ENCODE measurements at places on chromosomes 11 and 22. TPM values are rescaled to one million over a fixed set of nuclear protein-coding genes. Genes with fewer than 3 reads are reported as not detected.

GRCh38 chr22:27987557-27987956, 68.5 kb upstream of the PITPNB start:
- peaks cover 52% of the 10 kb centered on the region for H3K36me3 ChIP-seq
- H3K27ac ChIP-seq, result no peak overlapping the region
- DNase-seq, result no peak
- H3K4me3 ChIP-seq, result no peak overlapping the region
- no peaks in the 10 kb centered on the region for H3K27me3 ChIP-seq

SMTNL1 gene
- total RNA-seq, result not detected

DNA sequence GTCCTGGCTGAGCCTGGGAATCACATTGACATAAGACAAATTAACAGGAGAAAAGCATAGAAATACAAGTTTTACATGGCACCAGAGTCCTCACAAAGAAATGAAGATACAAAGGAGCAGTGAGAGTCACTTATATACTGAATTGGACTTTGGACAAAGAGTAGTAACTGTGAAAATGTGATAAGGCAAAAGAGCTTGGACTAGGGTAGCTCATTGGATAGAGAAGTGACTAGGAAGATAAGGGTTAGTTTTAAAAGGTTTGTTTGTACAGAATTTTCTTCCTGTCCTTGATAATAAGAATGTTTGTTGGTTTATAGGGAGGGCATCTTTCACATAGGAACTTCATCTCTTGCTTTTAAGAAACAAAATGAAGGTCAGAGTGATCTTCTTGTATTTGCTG, 17.9 kb upstream of the NUCB2 start:
- H3K4me3 ChIP-seq, result no peak overlapping the region
- H3K27ac ChIP-seq, result no peak overlapping the region
- H3K4me1 ChIP-seq, result no peaks in the 10 kb centered on the region
- DNase-seq, result no peak
- no peaks in the 10 kb centered on the region for H3K36me3 ChIP-seq
- H3K27me3 ChIP-seq, result no peaks in the 10 kb centered on the region

ELMOD1 gene
- total RNA-seq, result 46.5 TPM

CYTH4 gene
- total RNA-seq, result 4.3 TPM

DNA sequence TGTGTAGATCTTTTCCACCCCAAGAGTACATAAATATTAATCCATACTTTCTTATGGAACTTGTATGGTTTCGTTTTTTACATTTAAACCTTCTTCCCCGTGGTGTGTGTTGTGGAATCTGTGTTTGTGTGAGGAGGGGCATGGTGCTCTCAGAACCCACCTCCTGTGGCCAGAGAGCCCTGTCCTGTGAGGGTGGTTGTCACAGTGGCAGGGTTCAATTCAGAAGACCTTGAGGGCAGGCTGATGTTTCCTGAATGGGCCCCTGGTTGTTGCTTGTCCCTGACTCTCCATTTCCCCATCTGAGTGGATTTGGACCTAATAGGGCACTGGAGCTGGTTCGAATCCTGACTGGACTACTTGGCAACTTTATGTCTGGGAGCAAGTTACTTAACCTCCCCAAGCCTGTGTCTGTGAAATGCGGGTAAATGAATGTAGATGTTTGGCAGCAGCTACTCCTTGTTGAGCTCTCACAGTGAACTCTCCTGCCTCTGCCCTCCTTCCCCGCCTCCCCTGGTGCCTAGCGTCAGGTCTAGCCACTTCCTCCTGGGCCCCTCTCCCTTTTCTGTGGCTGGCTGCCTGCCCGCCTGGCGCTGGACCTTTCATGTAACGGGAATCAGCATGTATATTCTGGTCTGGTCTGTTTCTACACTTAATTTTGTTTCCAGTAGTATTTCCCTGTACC, 7.3 kb downstream of the NEAT1 start:
- H3K36me3 ChIP-seq, result peaks cover 19% of the 10 kb centered on the region
- peak overlapping the region; percentile 91 for H3K4me3 ChIP-seq
- H3K27ac ChIP-seq, result peak overlapping the region; percentile 98
- DNase-seq, result peak; percentile 88

DNA sequence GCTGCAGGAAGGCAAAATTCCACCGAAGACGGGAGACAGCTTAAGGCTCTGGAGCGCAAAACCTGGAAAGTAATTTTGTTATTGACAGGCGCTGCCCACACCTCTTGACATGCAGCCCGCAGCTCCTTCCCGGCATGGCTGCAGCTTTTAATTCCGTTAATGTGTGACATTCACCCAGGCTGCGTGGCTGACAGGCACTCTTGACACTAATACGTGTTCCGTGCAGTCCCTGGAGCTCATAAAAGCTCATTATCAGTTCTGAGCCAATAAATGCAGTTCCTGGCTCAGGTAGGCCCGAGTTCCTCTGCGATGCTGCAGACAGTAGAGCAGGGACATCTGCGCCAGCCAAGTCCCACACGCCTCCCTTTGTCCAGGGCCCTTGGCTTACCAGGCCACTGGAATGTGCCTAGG, 34.8 kb downstream of the TSPAN18 start:
- peaks cover 28% of the 10 kb centered on the region for H3K4me1 ChIP-seq
- H3K27ac ChIP-seq, result no peak overlapping the region
- H3K27me3 ChIP-seq, result no peaks in the 10 kb centered on the region
- peak; percentile 50 for DNase-seq
- H3K4me3 ChIP-seq, result no peak overlapping the region

SLC7A4 gene
- 1.0 TPM for total RNA-seq

DNA sequence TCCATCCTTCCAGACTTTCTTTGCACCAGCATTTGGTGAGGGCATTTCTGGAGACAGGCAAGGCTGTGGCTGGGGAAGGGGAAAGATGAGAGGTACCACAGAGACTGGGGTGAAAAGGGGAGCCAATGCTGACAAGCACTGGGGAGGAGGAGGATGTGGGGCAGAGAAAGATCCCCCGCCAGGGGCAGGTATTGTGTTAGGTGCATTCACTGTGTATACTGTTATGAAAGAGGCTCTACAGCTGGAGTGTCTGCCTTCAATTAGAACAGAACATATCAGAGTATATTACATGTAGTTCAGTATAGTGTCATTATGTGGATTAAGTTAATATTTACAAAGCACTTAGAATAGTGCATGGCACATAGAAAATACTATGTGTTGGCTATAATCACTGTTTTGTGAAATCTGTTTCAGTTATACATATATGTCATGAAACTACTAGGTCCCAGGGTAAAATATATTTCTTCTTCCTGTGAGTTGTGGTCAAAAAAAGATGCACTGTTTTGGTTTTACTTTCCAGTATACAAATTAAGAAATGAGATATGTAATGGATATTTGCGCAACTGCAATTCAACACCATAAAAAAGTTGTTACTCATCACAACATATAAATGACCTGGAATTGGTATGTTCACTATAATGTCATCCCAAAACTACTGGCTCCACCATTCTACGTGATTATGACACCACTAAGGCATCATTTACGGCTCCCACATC, 8.4 kb downstream of the MSANTD2 start:
- no peaks in the 10 kb centered on the region for H3K36me3 ChIP-seq
- no peak overlapping the region for H3K27ac ChIP-seq
- no peak for DNase-seq
- no peak overlapping the region for H3K4me3 ChIP-seq
- no peaks in the 10 kb centered on the region for H3K4me1 ChIP-seq
- H3K27me3 ChIP-seq, result no peaks in the 10 kb centered on the region

MYOD1 gene
- not detected for total RNA-seq

GALNT18 gene
- 26.0 TPM for total RNA-seq

DNA sequence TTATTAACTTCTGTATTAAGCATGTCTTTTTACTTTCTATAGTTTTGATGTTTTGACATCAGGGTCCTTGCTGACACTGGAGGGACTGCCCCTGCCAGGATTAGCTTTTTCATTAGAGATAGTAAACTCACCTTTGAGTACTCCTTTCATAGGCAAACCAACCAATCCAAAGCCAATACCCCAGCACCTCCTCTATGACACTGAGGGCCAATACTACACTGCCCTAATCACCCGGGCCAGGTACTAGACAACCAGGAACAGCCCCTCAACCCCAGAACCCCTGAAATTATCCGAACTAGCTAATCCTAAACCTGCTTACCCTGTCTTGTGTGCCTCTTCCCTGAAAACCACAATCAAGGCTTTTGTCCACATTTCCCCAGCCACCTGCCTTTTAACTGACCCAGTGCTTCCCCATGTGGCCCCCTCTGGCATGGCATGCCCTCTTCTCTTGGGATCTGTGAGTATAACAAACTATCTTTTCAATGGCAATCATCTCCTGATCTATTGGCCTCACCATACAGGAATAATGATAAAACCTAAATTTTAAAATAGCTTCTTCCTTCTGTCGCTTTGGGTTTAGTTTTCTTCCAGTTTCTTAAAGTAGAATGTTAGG, 31.2 kb downstream of the RAB6A start:
- no peak overlapping the region for H3K4me3 ChIP-seq
- H3K27ac ChIP-seq, result no peak overlapping the region
- no peaks in the 10 kb centered on the region for H3K27me3 ChIP-seq

- no peak overlapping the region for H3K4me3 ChIP-seq
- H3K36me3 ChIP-seq, result no peaks in the 10 kb centered on the region
- no peak for DNase-seq
- H3K4me1 ChIP-seq, result peaks cover 6% of the 10 kb centered on the region
- no peak overlapping the region for H3K27ac ChIP-seq
Observed at GRCh38 chr11:30364139-30364836, 41.4 kb downstream of the ARL14EP start.

EXPH5 gene
- 232 TPM for total RNA-seq

PAMR1 gene
- 25.8 TPM for total RNA-seq

DNA sequence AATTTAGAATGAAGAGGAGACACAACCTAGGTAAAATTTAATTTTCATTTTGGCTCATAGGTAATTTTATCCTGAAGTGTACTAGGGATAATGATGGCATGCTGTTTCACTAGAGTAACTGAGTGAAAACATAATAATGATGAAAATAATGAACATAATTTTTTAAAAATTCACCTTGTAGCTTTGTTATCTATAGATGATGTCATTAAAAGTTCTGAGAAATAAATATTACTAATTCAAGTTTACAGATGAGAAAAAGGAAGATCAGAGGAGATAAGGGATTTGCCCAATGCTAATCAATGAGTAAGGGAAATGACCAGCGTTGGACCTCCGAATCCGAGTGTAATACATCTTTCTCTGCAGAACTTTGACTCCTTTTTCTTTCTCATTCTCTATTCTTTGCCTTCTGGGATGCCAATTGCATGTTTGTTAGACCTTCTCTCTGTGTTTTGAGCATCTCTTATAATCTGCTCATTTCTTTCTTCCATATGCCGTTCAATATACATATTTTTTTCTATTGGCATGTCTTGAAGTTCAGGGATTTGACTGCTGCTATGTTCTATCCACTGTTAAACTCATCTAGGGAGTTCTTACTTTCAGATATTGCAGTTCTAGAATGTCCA, 186.5 kb downstream of the SNX19 start:
- H3K4me3 ChIP-seq, result no peak overlapping the region
- DNase-seq, result no peak
- no peak overlapping the region for H3K27ac ChIP-seq
- H3K27me3 ChIP-seq, result no peaks in the 10 kb centered on the region
- peaks cover 16% of the 10 kb centered on the region for H3K4me1 ChIP-seq
- H3K36me3 ChIP-seq, result no peaks in the 10 kb centered on the region

GRCh38 chr11:111559800-111560464, 19.4 kb downstream of the LAYN start:
- no peaks in the 10 kb centered on the region for H3K27me3 ChIP-seq
- no peak overlapping the region for H3K27ac ChIP-seq
- no peaks in the 10 kb centered on the region for H3K4me1 ChIP-seq
- no peak overlapping the region for H3K4me3 ChIP-seq
- DNase-seq, result no peak

- no peak overlapping the region for H3K27ac ChIP-seq
- H3K27me3 ChIP-seq, result no peaks in the 10 kb centered on the region
- no peak overlapping the region for H3K4me3 ChIP-seq
- no peak for DNase-seq
- H3K4me1 ChIP-seq, result peaks cover 11% of the 10 kb centered on the region
- H3K36me3 ChIP-seq, result no peaks in the 10 kb centered on the region
Observed at GRCh38 chr11:86931548-86932258, 23.5 kb downstream of the FZD4 start.

GRCh38 chr11:109237636-109238035, 184.4 kb upstream of the C11orf87 start:
- no peaks in the 10 kb centered on the region for H3K36me3 ChIP-seq
- H3K27me3 ChIP-seq, result no peaks in the 10 kb centered on the region
- no peak overlapping the region for H3K27ac ChIP-seq
- no peak for DNase-seq
- H3K4me3 ChIP-seq, result no peak overlapping the region
- H3K4me1 ChIP-seq, result peaks cover 7% of the 10 kb centered on the region

GRCh38 chr11:108805030-108805429, 140.2 kb downstream of the DDX10 start:
- no peaks in the 10 kb centered on the region for H3K27me3 ChIP-seq
- H3K4me3 ChIP-seq, result no peak overlapping the region
- H3K4me1 ChIP-seq, result peaks cover 7% of the 10 kb centered on the region
- DNase-seq, result no peak

DNA sequence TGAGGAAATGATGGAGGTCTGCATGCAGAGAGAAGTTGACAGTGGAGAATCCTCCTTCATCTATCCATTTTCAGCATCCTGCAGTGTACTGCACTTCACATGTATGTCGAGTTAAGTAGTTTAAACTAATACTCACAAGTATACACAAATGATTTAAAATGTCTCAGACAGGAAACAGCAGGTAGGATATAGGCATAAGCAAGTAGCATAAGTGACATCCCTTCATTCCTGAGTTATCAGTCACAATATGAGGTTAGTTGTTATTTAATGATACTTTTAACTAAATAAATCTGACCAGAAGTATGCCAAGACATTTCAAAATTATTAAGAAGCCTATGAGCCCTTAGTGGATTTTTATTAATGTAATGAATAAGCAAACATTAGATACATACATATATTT, 37.4 kb downstream of the MTMR2 start:
- no peak for DNase-seq
- H3K4me3 ChIP-seq, result no peak overlapping the region
- peaks cover 4% of the 10 kb centered on the region for H3K4me1 ChIP-seq
- no peak overlapping the region for H3K27ac ChIP-seq
- no peaks in the 10 kb centered on the region for H3K27me3 ChIP-seq

- H3K27ac ChIP-seq, result no peak overlapping the region
- DNase-seq, result no peak
Observed at GRCh38 chr11:69174841-69175240, 19.1 kb downstream of the SMIM38 start.

DNA sequence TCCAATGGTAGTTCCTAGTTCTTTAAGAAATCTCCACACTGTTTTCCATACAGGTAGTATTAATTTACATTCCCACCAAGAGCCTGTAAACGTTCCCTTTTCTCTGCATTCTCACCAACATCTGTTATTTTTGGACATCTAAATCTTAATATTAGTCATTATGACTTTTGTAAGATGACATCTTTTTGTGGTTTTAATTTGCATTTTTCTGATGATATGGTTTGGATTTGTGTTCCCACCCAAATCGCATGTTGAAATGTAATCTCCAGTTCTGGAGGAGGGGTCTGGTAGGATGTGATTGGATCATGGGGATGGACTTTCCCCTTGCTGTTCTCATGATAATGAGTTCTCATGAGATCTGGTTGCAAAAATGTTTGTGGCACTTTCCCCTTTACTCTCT, 89.0 kb downstream of the MUC15 start:
- no peaks in the 10 kb centered on the region for H3K4me1 ChIP-seq
- H3K27me3 ChIP-seq, result no peaks in the 10 kb centered on the region
- no peaks in the 10 kb centered on the region for H3K36me3 ChIP-seq

SNRPD3 gene
- total RNA-seq, result 203 TPM

Data from suprapubic skin (tissue), 4 donors.